ENCODE measurements at places on chromosomes 6 and 20. TPM values are rescaled to one million over a fixed set of nuclear protein-coding genes. Genes with fewer than 3 reads are reported as not detected.

GRCh38 chr6:142695016-142695415, 250.0 kb downstream of the HIVEP2 start:
- no peak for DNase-seq

GRCh38 chr20:47481330-47482216, 20.1 kb upstream of the NCOA3 start:
- DNase-seq, result no peak

- no peak for DNase-seq
These were observed 61.1 kb upstream of the FBXO30 start for GRCh38 chr6:145875496-145876211.

DNA sequence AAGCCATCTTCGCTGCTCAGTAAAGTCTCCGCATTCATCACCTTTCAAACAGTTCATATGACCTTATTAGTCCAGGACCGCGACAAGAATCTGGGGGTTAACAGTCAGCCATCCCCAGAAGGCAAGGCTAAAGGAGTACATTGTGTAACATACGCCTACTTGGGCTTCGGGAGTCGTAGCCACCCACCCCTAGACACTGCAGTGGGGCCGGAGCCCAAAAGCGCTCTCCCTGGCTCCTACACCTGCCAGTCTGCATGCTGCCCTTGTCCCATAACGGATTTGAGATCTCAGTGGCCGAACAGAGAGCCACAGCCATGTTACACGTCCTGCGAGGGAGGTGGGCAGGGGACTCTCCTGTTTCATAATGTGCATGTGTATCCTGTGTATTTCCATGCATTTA, 1405.5 kb downstream of the GRIK2 start:
- DNase-seq, result no peak

- no peak for DNase-seq
These were observed 31.6 kb upstream of the SLC32A1 start for GRCh38 chr20:38692436-38693411.

- no peak for DNase-seq
These were observed at the start of gene DDR1 for GRCh38 chr6:30883685-30884520. Gene DDR1, plus strand, starts transcription at chr6:30884519. Its CDS starts 4,211 bp downstream, at chr6:30888730.

DNA sequence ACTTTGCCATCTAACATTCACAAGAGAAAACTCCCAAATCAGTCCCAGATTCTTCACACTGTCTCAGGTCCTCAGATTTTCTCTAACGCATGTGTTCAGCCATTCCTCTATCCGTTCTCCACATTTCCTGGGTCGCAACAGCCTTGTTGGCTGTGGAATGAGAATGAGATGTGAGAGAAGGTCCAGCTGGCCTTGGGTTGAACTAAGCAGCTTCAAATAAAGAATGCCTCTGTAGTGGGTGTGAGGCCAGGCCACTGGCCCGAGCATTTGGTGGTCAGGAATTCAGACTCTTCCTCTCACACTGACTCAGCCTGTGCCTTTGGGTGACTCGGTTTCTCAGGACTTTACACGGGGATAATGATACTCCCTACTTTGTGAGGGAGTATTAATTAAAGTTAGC, 73.8 kb upstream of the CCN6 start:
- DNase-seq, result no peak

DNA sequence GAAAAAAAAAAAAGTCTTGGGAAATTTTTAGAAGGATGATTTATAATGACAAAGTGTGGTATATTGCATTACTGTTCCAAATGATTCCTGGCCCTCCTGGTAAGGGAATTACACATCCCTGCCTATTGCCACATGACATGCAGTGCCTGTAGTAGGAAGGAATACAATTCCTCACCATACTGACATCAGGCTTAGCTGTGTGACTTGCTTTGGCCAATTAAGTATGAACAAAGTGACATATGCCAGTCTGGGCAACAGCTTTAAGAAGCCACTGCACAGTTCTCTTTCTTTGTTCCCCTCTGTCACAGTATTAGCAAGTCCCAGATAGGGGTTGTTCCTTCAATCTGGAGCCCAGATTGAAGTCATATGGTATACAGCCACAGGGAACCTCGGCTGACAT, 100.5 kb downstream of the KIF13A start:
- no peak for DNase-seq

The HTR1B gene
- total RNA-seq, result 1.6 TPM

The CGA gene
- not detected for total RNA-seq

The FAM209B gene
- 0.82 TPM for total RNA-seq

The SCUBE3 gene
- total RNA-seq, result 1.0 TPM

The HLA-DQA2 gene
- not detected for total RNA-seq

The CEP250 gene
- 33.7 TPM for total RNA-seq

All from H1 (cell line).